Stimulated activated CD8-positive, alpha-beta memory T cell treated with anti-CD3 and anti-CD28 coated beads, Interleukin-4, amount 100 ng/mL, for 1 hour (primary cell): ENCODE measurements at places on chromosomes 5 and 9.

GRCh38 chr5:82839881-82840280, 237.3 kb downstream of the TMEM167A start:
- DNase-seq, result no peak

DNA sequence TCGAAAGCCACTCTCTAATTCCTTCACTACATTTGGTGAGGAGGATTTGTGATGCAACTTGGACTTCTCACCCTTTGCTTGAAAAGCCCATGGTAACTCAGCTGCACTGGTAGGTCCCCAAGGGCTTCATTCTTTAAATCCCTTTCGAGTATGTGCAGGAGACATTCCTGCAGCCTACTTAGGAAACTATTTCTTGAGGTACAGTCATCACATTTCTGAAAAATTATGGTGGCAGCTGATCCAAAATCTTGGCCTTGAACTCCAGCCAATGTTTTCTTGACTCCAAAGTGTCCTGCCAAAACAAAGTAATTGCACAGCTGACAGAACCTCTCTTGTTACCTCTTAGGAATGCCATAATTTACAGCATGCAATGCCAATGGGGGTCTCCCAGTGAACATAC, 99.7 kb downstream of the NPR3 start:
- DNase-seq, result no peak

- DNase-seq, result no peak
These were observed 229.7 kb downstream of the MELK start for GRCh38 chr9:36802201-36802920.

DNA sequence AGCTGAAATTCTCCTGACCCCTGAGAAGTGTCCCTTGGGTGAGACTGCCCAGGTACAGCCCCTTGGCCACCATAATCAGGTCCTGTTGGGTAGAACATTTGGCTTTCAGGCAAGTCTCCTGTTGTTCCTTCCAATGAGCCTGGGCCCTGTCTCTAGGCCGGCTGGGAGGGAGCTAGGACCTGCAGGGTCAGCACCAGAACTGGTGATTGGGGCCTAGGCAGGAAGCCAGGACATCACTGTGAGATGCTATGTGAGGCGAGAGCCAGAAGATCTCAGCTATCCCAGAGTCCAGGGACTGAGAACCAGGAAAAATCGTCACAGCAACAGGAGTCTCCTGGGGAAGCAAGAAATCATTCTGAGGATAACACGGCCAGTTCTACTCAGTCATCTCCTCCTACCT, 51.5 kb downstream of the PCDH1 start:
- DNase-seq, result no peak

DNA sequence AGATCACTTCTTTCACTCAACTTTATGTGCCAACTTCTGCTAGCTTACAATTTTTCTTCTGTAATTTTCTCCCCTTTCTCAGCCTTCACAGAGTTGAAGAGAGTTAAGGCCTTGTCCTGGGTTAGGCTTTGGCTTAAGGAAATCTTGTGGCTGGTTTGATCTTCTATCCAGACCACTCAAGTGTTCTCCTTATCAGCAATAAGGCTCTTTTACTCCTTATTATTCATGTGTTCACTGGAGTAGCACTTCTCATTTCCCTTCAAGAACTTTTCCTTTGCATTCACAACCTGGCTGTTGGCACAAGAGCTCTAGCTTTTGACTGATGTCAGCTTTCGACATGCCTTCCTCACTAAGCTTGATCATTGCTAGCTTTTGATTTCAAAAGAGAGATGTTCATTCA, 86.9 kb upstream of the ALDH1B1 start:
- no peak for DNase-seq

GRCh38 chr9:35935755-35936509, 22.0 kb downstream of the OR2S2 start:
- DNase-seq, result no peak

DNA sequence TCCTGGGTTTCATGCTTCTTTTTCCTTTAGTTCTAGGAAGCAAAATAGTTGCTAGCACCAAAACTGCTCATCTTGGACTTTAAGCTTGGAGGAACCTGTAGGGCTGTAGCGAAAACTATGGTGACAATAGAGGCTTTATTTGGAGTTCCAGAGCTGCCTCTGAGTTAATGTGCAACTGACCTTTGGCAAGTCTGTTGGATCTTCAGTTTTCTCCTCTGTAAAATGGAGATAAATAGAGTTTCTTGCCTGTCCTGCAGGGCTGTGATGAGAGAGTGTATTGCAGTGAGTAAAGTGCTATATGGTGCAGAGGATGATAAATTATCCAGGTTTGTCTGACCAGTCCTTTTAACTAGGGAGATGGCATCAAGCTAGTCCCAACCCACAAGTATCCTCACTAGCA, 417.0 kb downstream of the MAN2A1 start:
- no peak for DNase-seq

DNA sequence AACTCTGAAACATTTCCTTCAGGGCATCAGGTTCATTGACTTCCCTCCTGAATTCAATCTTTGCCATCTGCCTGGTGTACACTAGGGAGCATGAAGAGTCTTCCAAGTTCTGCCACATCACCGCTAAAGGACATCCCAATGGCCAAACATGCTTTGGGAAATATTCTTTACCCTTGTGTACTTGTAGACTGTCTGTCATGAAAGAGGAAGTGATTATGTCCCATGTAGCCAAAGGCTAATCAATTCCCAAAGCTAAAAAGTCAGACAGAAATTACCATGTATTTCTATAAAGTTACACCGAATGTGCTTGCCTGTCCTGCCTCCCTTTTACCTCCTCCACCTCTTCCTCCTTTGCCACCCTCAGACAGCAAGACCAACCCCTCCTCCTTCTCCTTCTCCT, 28.9 kb upstream of the RECK start:
- no peak for DNase-seq
